NCI-H187 (cell line): ENCODE measurements at places on chromosomes 13 and 19.

GRCh38 chr19:1826557-1827521, 14.8 kb upstream of the ATP8B3 start:
- no peak for DNase-seq

GRCh38 chr19:16017138-16017490, 59.2 kb upstream of the TPM4 start:
- DNase-seq: no peak

DNA sequence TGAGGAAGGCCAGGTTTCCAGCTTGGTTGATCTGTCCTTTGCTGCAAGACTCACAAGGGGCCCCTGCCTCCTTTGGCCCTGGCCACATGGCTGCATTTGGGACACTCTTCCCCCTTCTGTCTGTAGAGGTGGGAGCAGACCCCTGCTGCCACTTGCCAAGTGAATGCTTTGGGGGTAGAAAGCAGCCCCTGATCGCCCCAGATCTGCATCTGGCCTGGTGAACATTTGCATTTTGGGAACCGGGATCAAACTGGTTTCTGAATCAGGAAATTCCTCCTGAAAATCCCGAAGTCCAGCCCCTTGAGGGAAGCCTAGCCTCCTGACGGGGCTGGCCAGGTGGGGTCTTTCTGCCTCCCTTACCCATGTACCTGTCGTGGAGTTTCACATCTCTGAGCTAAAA, 14.9 kb downstream of the DPF1 start:
- no peak for DNase-seq

DNA sequence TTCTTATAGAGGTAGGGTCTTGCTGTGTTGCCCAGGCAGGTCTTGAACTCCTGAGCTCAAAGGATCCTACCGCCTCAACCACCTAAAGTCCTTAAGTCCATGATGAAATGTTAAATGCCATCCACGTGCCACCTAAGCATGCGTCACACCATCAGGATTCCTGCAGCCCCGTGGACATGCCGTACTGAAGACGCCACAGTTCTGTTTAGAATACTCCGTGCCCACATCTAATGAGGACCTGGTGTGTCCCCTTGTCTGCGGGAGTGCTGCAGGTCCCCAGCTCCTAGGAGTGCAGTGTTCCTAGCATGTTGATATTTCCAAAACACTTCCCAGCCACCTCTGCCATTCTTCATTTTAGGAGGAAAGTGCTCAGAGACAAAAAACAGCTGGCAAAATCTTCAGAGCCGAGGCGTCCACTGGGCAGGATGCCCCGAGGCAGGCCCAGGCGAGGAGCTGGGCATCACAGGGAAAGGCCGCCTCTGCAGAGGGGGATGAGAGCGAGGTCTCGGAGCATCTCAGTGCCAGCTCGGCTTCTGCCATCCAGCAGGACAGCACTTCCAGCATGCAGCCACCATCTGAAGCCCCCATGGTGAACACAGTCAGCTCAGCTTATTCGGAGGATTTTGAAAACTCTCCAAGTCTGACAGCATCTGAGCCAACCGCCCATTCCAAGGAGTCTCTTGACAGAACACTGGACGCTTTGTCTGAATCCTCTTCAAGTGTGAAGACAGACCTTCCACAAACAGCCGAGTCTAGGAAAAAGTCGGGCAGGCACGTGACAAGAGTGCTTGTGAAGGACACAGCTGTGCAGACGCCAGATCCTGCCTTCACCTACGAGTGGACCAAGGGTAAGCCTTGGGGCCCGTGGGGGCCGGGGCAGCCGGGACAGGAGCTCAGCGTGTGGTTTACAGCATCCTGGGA, 13.2 kb downstream of the C19orf44 start:
- no peak for DNase-seq
